Left cardiac atrium (tissue), 4 donors: ENCODE measurements at places on chromosomes 1 and 21. TPM values are rescaled to one million over a fixed set of nuclear protein-coding genes. Genes with fewer than 3 reads are reported as not detected.
A peak's percentile ranks its signal among the peaks of the same experiment; 100 is the strongest.

The BCL2L15 gene
- not detected for total RNA-seq

The NOTCH2 gene
- total RNA-seq: 44.7 TPM

The NCF2 gene
- 16.0 TPM for total RNA-seq

DNA sequence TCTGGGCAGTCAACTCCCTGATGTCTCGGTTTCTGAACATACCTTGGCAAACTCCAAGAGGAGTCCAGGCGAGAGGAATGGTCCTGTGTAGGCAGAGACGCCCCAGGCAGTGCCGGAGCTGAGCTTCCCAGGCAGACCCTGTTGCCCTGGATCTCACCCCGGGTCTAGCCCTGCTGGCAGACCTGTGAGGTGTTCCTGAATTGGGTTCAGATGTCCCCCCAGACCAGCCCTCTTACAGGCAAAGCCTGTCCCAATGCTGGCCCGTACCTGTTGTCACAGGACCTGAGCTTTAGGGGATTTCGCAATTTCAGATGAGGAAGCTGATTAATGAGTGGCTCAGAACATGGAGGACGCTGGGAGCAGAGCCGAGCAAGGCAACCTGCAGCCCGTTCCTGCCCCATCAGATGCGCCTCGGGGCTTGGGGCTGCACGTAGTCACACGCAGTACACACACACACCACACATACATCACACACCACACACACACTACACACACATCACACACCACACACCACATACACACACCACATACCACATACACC is 38.5 kb upstream of the PDE9A start:
- no peak for DNase-seq

DNA sequence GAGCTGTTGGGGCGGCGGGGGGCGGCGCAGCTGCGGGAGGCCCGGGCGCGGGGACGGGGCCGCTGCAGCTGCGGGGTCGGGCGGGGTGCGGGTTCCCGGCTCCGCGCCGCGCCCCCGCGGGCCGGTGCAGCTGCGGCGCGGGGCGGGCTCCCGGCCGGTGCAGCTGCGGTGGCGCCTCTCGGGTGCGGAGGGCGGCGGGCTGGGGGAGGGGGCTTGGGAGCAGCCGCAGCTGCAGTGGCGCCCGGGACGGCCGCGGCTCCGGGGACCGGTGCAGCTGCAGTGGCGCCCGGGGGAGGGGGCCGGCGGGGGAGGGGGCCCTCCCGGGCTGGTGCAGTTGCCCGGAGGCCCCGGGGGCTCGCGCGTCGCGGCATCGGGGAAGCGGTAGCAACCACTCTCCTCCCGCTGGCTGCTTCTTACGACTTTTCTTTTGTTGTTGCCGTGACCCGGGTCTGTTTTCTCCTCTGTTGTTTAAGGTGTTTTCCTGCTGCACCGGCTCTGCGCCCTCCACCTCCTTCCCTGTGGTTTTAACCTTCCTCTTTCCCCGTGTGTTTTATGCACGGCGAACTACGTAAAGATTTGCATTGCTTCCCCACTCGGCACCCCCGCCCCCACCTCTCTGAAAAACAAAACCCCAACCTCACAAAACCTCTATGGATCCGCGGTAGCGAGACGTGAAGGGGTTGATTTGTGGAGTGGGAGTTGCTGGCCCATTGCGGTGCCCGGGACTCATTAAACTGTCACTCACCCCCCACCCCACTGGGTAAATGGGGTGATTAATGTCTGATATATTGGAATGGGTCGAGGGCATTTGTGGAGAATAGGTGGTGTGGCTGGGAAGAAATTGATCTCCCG is 1.7 kb upstream of the ZBTB18 start:
- peak; percentile 45 for DNase-seq

- no peak for DNase-seq
Measured at GRCh38 chr21:37525810-37526209, 159.2 kb downstream of the DYRK1A start.

- no peak for DNase-seq
Measured at GRCh38 chr1:228198977-228199590, 8.8 kb upstream of the OBSCN start.

- no peak for DNase-seq
Measured at GRCh38 chr1:236421850-236422516, 27.9 kb downstream of the EDARADD start.

- DNase-seq: peak; percentile 31
Measured at GRCh38 chr21:45408801-45409261, 3.9 kb downstream of the COL18A1 start.

GRCh38 chr1:229408458-229409037 is 25.3 kb downstream of the ACTA1 start:
- DNase-seq: peak; percentile 61

GRCh38 chr1:168833801-168834224 is 104.8 kb upstream of the DPT start:
- DNase-seq: no peak
